ENCODE measurements at places on chromosomes 16 and 17.

DNA sequence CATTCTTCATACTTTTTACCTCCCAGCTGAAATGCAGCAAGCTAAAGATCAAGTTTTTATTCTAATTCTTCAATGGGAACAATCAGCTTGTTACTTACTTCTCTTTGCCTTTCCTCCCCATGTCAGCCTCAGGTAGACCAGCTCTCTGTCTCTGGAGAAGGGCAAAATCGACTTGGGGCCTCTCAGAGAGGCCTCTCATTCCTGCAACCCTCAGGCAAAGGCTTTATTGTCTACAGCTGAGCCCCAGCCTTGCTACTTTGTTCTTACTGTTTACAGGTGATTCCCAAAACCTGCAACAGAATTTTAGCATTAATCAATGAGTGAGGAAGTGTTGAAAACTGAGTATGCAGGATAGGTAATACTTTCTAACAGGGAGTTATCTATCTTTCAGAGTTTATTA lies 148.6 kb downstream of the KIF2B start:
- no peak for DNase-seq

- DNase-seq = no peak
Observed at GRCh38 chr17:68733241-68734176, 132.3 kb upstream of the FAM20A start.

GRCh38 chr17:10117581-10118001 lies 80.8 kb downstream of the GAS7 start:
- no peak for DNase-seq

DNA sequence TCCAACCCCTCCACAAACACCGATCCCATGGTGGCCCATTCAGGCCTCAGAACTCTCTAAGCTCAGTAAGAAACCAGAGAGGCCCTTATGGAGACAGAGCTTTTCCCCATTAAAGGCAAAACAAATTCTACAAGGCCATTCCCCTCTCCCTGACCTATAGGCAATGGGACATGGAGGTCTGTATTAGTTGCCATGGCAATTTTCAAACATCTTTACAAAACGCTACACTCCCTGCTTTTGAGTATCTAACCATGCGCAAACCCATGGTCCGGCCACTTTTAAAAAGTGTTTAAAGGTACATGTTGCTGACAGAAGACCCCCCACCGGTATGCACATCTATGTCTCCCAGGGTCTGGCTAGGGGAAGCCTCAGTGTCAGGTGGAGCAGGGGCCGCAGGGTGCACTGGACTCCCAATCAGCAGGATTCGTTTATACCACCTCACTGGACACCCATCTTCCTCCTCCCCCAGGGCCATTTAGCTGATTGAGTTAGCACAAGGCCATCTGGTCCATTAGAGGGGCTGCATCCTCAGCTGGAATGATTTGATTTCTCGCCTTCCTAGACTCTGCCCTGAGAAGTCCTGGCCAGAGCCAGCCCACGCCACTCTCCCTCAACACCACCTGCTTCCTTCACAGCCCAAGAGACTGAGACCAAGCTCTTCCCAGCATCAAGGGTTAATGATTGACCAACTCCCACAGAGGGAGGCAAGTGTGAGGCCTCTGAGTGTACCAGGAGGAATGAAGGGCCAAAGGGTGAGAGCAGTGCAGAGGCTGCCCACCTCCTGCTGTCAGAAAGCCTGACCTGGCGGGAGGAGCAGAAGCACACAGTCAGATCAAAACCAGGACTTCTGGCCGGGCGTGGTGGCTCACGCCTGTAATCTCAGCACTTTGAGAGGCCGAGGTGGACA lies 10.9 kb downstream of the ACLY start:
- DNase-seq = no peak

GRCh38 chr17:71917715-71918114 lies 203.1 kb upstream of the SOX9 start:
- DNase-seq = no peak

DNA sequence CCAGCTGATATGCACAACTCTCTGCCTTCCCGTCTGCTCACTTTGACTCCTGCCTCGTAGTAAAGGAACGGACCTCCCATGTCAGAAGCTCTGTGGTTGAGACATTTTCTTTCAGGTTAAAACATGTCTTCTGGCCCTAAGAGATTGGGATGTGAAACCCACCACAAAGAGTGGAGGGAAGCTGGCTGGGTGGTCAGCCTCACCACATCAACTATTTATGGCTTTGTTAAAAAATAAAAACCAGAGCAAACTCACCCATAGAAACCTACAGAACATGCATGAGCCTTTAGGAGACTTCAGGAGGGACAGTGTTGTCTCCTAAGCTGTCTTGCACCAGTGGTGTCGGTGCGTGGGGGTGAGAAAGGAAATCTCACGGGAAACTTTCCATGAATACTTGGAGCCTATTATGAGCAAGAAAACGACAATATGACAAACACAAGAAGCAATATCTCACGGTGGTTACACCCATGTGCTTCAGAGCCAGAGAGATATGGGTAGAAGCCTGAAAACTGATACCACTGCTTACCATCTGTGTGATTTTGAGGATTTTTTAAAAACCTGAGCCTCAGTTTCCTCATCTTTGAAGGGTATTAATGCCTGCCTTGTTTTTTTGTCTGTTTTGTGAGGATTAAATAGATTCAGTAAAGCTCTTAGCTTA lies 61.7 kb upstream of the XYLT1 start:
- no peak for DNase-seq

DNA sequence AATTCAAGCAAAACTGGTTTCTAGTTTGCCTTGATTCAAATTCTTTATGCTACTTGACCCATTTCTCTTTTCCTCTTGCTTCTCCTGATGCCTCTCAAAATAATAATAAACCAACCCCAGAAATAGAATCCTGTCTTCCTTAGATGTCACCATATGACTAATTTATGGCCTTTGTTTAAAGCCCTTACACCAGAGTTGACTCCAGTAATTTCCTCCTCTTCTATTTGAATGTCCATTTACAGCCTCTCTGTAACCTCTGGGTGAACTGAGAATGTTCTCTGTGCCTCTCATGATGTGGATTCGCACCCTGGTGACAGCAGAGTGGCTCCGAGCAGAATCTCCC lies 31.5 kb downstream of the ZFHX3 start:
- no peak for DNase-seq

DNA sequence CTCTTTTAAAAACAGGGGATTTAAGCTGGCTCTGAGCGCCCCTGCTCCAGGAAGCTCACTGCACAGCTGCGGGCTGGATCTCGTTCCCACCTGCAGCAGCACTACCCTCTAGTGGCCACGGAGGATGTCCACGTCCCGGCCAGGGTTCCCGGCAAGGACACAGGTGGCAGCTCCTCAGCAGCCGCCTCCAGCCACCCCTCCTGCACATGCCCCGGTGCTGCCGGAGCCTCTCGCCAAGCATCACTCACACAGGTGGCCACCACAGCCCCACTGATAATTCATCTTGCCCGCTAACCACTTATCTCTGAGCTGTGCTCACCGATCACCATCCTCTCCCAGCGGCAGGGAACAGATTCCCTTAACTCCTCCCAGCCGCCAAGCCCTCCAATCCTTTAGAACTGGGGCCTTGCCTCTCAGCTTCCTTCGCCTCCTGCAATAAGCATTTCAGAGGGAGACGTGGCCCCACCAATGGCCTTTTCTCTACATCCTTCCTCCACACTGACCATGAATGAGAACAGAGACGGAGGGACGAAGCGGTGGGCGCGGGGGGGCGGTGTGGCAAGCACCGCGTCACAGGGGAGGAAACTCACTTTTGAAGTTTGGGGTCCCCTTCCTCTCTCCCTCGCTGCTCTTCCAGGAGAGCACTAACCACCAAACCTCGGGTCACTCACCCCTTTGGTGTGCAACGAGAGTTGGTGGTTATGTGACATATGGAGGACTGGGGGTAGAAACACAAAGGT lies 222.1 kb downstream of the RBFOX3 start:
- DNase-seq = peak; percentile 89

DNA sequence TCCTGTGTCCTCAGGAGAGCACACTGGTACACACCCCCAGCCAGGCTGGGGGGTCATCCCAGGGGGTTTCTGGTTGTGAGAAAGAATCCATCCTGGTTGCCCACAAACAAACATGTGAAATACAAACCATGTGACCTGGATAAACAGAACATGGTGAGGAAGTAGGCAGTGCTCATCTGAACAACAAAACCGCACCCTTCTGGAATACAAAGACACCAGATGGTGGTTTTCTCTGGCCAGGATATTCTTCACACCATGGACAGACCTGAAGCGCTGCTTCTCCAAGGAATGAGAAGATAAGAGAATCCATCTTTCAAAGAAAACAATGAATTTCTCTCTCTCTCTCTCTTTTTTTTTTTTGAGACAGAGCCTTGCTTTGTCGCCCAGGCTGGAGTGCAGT lies 302.3 kb downstream of the SLC39A11 start:
- no peak for DNase-seq

- DNase-seq = peak; percentile 79
Observed at GRCh38 chr17:62804822-62805221, 3.3 kb downstream of the MARCHF10 start.

DNA sequence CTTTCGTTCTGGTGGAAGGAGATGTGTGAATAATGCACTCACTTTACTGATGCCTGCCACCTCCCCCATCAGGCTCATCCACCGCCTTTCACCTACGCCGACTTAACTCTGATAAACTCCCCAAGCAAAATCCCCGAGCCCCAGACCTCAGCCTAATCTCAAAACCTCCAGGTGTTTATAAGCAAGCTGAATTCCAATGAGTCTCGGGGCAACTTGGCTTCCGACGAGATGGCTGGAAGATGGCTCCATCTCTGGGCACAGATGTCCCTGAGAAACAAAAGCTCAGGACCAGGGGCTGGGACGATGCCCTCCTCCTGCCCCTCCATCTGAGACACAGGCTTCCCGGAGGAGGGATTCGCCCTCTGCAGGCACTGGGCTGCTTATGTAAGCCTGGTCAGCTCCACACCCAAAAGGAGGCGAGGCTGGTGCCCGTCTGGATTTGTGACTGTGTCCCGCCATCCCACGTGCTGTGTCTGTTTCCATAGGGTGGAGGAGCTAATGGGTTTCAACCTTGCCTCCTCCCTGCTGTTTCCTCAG lies 386.4 kb upstream of the TNRC6C start:
- DNase-seq = no peak

DNA sequence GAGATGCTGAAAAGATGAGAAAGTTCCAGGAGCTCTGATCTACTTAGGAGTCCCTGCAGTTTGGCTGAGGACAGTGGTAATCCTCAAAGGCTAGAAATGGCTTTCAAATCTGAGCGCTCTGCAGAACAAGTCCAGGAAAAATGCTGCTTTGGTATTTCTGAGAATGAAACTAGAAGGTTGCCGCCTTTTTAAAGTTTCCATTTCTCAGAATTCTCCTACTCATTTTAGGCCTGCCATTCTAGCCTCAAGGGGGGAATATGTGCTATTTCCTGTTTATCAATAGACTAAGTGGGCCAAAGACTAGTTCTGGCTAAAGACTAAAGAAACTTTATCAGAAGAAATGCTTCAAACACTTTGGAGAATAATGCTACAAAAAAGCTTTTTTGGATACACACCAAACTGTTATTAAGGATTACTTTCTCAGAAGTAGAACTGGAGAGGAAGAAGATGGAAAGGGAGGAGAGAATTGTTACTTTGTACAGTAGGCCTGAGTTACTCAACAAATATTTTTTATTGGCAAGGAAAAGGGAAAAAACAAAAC lies at the start of gene SLFN12L:
SLFN12L (minus strand) TSS at position 78 of the 541 bp plus-strand sequence. CDS start 15,314 bp downstream, outside the sequence.
- DNase-seq = no peak

DNA sequence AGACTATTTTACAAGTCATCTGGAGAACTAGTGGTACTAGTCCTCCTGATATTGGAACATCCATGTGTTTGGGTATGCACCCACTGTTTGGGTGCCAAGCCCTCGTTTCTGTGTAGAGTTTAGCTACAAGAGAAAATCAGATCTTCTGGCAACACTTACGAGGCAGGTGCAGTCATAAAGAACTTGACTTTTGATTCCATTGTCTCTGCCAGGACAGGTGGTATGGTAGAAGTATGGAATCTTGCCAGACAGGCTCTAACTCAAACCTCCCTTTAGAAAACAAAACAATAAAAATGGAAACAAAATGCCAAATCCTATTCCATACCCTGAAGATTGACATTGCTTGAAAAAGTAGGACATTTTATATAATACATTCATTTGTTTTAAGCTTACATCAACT lies 16.0 kb downstream of the RNF43 start:
- DNase-seq = no peak

- DNase-seq = no peak
Observed at GRCh38 chr16:52439171-52439701, 107.7 kb downstream of the TOX3 start.

DNA sequence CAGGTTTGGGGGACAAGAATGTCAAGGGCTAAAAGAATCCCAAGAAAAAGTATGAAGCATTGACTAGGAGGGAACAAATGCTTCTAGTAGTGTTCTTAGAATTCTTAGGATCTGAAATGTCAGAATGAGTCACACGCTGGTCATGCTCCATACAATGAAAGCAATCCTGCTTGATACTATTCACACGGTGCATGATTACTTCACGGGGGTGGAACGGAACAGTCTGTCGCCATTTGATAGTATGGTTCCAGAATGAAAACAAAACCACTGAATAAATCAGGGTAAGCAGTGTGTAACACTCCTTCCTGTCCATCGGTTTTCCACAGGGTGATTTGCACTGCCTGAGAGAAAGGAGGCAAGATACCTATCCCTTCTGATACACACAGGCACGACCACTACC lies 22.9 kb upstream of the YWHAE start:
- DNase-seq = peak; percentile 85

DNA sequence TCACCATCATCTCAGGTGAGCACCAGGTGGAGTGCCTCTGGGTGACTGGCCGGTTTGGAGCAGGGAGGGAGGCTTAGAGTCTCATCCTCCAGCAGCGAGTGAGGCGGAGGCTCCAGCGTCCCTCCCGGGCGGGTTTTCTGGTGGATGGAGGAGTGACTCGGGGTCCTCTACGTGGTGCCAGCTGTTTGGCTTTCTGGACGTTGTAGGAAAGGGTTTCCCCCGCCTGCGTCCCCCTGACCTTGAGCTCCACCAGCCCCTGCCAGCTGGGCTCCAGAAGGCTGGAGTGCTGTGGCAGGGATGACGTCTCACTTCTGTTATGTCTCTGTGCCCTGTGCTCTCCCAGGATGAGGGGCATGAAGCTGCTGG lies 522 bp downstream of the DNASE1 start:
- no peak for DNase-seq

DNA sequence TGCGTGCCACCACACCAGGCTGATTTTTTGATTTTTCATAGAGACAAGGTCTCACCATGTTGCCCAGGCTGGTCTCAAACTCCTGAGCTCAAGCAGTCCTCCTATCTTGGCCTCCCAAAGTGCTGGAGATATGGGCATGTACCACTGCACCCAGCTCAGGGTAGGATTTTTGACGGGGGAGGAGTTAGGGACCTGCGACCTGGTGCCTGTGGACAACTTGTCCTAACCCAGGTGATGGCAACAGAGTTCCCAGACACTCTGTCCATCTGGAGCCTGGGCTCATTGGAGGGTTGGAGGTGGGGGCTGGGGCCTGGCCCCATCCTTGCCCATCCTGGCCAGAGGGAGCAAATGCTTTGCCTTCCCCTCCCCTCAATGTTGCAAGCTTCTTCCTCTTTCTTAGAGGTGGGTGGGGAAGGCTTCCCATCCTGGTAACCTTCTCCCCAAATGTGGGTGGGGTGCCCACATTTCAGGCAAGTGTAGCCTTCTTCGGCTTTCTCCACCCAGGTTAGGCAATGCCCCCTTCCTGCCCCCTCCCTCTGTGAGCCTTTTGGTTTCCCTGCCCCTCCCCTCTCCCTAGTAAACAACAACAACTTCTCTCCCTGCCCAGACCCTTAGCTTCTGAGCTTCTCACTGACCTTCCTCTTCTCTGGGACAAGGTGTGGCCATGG lies 24.9 kb downstream of the RARA start:
- DNase-seq = no peak
